Foreskin keratinocyte (primary cell): ENCODE measurements at places on chromosomes 13 and 19. TPM values are rescaled to one million over a fixed set of nuclear protein-coding genes. Genes with fewer than 3 reads are reported as not detected.

The GPR4 gene
- total RNA-seq = not detected in 2 replicates

The ZNF554 gene
- total RNA-seq = 2.3 and 2.7 TPM in 2 replicates

The FUT2 gene
- 3.6 and 3.7 TPM in 2 replicates for total RNA-seq

DNA sequence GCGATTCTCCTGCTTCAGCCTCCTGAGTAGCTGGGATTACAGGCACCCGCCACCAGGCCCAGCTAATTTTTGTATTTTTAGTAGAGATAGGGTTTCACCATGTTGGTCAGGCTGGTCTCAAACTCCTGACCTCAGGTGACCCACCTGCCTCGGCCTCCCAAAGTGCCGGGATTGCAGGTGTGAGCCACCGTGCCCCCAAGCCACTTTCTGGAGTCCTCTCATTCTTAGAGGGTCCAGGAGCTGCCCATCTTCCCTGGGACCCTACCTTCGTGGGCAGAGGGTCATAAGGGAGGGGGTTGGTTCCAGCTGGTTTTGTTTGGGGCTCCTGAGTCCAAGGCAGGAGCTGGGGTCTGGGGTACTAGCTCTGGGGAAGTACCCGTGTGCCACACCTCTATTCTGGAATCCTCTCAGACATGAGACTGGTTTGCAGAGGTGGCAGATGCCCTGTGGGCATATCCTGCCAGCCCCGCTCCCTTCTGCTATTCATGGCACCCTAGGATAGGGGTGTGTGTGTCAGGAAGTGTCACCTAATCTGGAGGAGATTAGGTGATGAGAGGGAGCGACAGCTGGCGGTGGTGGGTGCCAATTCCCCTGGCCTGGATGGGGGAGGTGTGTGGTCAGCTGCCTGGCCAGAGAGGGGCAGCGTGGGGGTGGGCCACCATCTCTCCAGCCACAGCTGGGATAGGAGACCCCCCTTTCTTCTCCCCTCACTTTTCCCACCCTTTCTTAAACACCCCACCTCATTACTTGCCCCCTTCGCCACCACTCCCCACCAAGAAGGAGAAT, 2.1 kb downstream of the PRMT1 start:
- DNase-seq = no peak

- DNase-seq = peak; percentile 32
Measured at GRCh38 chr19:10660346-10660745, 6.2 kb downstream of the ILF3 start.
